ENCODE measurements at places on chromosomes 4 and X. TPM values are rescaled to one million over a fixed set of nuclear protein-coding genes. Genes with fewer than 3 reads are reported as not detected.
A peak's percentile ranks its signal among the peaks of the same experiment; 100 is the strongest.

DNA sequence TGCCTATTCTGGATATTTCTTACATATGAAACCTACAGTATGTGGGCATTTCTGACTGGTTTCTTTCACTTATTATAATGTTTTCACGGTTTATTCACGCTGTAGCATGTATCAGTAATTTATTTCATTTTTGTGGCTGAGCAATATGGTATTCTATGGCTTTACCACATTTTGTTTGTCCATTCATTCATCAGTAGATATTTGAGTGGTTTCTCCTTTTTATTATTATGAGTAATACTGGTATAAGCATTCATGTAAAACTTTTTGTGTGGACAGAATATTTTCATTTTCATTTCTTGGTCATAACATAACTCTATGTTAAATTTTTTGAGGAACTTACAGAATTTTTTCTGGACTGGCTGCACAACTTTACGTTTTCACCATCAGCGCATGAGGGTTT lies 122.7 kb upstream of the PABPC5 start:
- DNase-seq, result no peak

DNA sequence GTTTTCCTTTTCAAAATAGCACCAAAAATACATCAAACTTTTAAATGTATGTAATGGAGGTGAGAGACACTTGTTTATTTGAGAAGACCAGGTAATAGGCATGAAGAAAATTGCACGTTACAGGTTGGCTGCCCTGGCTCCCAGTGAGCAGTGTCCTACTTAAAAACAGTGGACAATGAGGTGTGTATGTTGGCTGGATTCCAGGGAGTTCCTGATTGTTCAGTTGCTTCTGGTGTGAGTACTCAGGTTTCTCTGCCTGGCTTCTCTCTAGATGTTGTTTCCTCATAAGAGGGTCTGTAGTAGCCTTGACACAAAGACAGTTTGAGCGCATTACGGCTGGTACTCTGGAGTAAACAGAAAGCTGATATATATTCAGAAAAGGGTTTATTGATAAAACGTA lies 29.4 kb downstream of the SNX25 start:
- DNase-seq, result no peak

GRCh38 chr4:185774845-185775680 lies 36.9 kb downstream of the SORBS2 start:
- DNase-seq, result peak; percentile 88

SMIM10L2A gene
- total RNA-seq, result 0.21 TPM

GRCh38 chr4:114287079-114287696 lies 307.7 kb upstream of the ARSJ start:
- DNase-seq, result no peak

ELK1 gene
- 40.9 TPM for total RNA-seq

HMGN5 gene
- total RNA-seq, result 2.7 TPM

PGRMC1 gene
- 61.9 TPM for total RNA-seq

GRCh38 chr4:34766935-34767334 lies 1477.4 kb downstream of the ARAP2 start:
- DNase-seq, result no peak

FOXR2 gene
- not detected for total RNA-seq
